Fibroblast of skin of scalp (primary cell): ENCODE measurements at places on chromosomes 5 and 9.

DNA sequence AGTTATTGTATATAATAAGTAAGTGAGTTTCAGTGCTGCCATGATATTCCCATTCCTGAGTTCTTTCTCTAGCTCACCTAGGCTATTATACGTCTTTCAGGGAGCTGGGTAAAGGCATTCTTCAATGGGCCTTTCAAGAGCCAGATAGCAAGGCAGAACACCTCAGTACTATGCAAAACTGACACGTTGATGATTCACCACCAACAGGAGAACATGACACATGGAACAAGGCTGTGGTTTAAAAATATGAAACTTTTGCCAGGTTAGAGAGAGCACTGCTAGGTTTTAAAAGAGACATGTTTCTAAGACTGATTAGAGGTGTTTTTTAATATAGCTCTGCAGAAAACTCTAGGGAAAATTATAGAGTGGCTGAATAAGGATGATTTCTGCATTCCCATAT, 95.9 kb downstream of the UGCG start:
- DNase-seq: peak; percentile 19

- DNase-seq: peak; percentile 97
Observed at GRCh38 chr5:169626779-169627178, 10.3 kb upstream of the DOCK2 start.

- DNase-seq: no peak
Observed at GRCh38 chr5:176491101-176491502, 42.9 kb downstream of the FAF2 start.

DNA sequence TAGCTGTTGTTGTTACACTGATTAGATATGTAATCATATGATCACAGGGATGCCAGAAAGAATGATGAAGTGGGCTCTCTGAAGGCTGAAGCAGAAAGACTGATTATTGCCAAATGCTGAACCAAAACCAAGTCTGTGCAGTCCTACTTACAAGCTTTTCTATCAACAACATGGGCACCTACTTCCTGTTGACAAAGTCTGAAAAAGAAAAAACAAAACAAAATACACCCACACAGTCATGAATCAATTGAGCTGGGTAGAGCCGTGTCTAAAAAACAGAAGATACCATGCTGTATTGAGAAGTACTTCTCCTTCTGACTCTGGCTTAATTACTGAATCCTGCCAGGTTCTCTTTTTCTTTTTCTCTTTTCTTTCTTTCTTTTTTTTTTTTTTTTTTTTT, 363.4 kb downstream of the RAB3C start:
- no peak for DNase-seq

GRCh38 chr9:92279302-92279701, 14.2 kb downstream of the IARS1 start:
- DNase-seq: no peak

GRCh38 chr5:2094616-2094995, 211.9 kb upstream of the IRX4 start:
- no peak for DNase-seq

GRCh38 chr5:3517348-3517747, 78.3 kb upstream of the IRX1 start:
- no peak for DNase-seq

GRCh38 chr9:16026886-16027285, 474.0 kb downstream of the CCDC171 start:
- DNase-seq: no peak

- no peak for DNase-seq
Observed at GRCh38 chr9:127999461-127999860, 18.7 kb upstream of the EEIG1 start.

- no peak for DNase-seq
Observed at GRCh38 chr9:6415266-6415665, 2.3 kb downstream of the UHRF2 start.

- DNase-seq: no peak
Observed at GRCh38 chr9:101543098-101543735, 9.6 kb downstream of the RNF20 start.

GRCh38 chr9:133726401-133727276, 11.5 kb downstream of the SARDH start:
- DNase-seq: peak; percentile 40

DNA sequence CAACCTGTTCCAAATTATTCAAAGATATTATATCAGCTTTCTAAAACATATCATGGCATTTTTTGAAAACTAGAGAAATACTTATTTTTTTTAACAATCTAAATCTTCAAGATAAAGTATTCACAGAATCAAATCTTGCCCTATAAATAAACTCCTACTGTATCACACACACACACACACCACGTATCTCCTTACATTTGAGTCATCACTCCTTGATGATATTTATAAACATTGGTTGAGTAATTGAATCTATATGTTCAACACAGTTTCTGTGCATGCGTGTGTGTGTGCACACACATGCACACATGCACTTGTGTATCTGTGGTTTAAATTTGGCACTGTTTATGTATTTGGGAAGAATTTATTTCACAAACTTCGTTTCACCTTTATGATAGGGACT, 1716.4 kb downstream of the EFNA5 start:
- DNase-seq: no peak

- DNase-seq: no peak
Observed at GRCh38 chr5:58452566-58453258, 7.2 kb downstream of the PLK2 start.

DNA sequence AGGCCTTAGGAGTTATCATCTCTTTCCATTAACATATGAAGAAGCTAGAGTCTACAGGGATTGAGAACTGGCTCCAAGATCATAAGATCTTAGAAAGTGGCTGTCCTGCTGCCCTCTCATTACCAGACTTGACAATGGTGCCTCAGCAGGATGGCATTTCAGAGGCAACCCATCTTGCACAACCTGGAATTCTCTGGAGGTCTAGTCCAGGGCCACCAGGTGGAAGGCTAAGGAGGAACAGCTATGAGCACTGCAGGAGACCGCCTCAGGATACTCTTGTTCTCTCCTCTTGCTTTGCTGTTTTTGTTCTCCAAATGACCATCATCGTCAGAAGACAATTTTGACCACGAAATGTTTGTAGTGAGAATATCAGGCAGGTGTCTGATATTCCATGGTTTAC, 322.6 kb downstream of the FBXL17 start:
- no peak for DNase-seq

- peak; percentile 40 for DNase-seq
Observed at GRCh38 chr5:135569755-135570452, 8.9 kb downstream of the CXCL14 start.

- DNase-seq: no peak
Observed at GRCh38 chr9:25048098-25048724, 502.5 kb upstream of the IZUMO3 start.

DNA sequence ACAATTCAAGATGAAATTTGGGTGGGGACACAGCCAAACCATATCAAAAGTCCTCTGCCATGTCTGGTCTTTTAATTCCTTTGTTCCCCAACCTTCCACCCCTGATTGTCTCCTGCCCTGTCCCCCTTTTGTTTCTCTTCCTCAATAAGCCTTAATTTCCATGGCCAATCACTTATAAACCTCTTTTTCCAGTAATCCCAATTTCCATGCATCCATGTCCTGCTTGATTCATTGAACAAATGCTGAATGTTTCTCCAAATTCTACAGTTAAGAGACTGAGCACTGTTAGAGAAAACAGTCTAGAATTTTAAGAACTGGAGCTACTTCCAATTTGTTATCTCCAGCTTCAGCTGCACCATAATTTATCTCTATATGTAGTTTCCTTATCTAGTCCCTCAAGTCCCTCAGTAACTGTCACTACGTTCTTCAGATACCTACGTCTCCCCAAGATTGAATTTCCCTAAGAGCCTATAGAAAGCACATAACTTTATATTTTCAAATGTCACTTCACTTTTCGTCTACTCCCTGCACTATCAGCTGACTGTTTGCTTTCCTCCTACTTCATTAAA, 34.2 kb downstream of the TARS1 start:
- DNase-seq: no peak

DNA sequence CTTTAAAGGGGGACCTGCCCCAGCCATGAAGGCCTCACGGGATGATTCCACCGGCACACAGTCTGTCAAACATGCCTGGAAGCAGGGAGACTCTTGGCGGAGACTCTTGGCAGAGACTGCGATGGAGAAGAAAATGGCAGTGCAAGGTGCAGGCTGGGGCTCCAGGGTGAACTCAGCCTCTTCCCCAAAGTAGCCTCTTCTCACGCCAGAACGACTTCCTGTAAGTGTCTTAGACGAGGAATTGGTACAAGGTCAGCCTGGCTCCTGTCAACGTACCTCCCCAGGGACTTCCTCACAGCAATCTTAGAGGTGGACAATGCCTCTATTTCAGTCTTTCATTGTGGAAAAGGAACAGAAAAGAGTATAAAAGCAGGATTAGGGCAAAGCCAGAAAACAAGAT, 109.3 kb downstream of the UGCG start:
- no peak for DNase-seq

DNA sequence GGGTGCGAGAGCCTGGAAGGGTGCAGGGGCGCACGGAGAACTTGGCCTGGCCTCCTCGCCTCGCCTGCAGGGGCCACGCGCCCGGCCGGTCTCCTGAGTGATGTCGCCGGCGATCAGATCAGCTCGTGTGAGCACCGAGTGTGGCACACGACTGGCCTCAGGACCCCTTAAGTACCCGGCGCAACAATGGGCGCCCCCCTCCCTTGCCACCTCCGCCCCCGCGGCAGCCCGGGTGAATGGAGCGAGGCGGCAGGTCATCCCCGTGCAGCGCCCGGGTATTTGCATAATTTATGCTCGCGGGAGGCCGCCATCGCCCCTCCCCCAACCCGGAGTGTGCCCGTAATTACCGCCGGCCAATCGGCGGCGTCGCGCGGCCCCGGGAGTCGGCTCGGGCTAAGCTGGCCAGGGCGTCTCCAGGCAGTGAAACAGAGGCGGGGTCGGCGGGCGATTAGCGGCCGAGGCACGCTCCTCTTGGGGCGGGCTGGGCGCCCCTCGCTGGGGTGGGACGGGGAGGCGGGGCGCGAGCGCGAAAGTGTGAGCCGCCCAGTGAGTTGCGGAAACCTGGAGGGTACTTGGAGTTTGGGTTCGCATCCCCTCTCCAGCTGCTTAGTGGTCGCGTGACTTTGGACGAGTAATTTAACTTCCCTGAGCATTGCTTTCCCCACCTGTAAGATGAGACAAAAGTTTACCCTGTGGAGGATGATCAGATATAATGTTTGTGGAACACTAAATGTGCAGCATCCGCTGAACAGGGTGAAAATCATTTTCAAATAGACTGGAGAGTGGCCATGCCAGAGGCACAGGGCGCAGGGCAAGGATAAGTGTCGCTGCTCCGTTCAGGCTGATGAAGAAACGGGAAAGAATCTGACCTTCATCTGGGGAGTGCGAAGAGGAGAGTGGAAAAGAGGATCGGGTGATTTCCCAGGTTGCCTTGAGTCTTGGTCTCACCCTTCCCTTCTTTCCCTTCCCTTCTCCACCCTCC, at the start of gene NEUROG1:
TSS of gene NEUROG1 (minus strand) at position 145 of the 982 bp plus-strand sequence. CDS start 274 bp downstream, outside the sequence.
- DNase-seq: no peak

DNA sequence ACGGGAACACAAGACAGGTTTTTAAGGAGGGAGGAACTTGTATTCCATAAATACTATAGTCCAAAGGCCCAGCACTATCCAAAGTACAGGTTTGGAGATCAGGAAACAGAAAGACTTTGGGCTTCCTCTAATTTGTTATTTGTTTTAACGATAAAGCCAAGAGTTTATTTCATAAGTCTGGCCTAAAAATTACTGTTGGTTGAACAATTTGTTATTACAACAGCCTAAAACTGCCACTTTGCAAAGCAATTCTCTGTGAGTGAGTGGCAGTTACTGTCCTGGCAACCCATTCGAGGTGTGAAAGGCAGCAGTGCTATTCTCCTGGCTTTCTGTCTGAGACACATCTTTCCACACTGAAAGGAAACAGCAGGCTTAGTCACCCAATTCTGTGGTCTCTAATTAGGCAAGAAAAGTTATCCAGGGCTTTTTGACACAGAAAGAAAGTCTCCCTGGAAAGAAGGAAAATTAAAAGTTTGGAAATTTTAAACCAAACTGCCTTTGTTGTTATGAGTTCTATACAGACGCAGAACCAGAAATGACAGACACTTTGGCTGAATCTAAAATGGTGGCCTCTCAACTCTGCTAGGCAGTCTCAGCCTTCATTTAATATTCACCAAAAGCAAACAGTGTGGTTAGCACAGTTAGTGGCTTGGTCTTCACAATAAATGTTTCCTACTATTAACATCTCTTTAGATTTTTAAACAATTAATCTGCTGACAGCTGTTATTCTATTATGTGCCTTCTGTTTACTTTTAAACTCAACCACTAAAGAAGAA, 33.9 kb downstream of the PSMB7 start:
- DNase-seq: peak; percentile 51

DNA sequence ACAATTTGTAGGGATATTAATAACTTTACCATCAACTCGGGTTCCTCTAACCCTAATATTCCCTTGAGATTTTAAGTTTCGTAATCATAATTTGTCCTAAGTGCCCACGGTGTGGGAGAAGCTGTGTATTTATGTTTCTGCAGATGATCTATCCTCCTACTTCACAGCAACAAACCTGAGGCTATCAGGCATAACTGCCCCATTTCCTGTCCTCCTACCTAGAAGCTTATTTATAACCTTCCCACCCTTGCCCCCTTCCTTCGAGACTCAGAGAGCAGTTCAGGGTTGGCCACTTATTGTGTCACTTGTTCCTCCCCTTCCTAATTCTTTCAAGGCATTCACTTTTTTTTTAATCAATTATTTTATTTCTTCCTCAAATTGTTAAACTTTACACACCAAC, 29.6 kb upstream of the LCP2 start:
- no peak for DNase-seq

DNA sequence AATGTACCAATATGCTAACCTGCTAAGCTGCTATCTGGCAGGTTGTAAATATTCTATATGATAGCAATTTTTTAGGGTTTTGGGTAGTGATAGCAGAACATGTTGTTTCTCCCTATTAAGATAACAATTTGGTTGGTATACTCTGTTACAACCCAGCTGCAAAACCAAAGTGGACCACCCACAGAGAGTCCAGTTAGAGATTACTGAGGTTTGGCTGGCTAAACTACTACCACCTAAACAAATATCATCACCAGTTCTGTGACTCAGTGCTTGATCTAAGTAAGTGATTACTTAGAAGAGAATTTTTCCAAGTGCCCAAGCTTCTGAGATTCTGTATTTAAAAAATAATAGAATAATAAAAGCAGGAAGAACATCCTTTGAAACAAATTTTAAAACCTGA, 72.3 kb downstream of the XRCC4 start:
- DNase-seq: peak; percentile 41

GRCh38 chr5:93247105-93247504, 333.9 kb downstream of the NR2F1-AS1 start:
- DNase-seq: no peak

GRCh38 chr5:136811086-136811485, 445.7 kb upstream of the TRPC7 start:
- peak; percentile 23 for DNase-seq

GRCh38 chr9:21096172-21096900, 18.6 kb upstream of the IFNB1 start:
- DNase-seq: peak; percentile 46

- DNase-seq: peak; percentile 67
Observed at GRCh38 chr9:127942216-127943010, 4.8 kb upstream of the DPM2 start.

- DNase-seq: no peak
Observed at GRCh38 chr9:72390907-72391306, 25.9 kb upstream of the ZFAND5 start.

- DNase-seq: no peak
Observed at GRCh38 chr5:135313405-135313804, 85.6 kb downstream of the MACROH2A1 start.

GRCh38 chr9:16469184-16469583, 401.3 kb downstream of the BNC2 start:
- DNase-seq: peak; percentile 54
